NCI-H1092 treated with DMSO at 0.1 percent for 48 hours (cell line): ENCODE measurements at places on chromosomes 11 and 22.

DNA sequence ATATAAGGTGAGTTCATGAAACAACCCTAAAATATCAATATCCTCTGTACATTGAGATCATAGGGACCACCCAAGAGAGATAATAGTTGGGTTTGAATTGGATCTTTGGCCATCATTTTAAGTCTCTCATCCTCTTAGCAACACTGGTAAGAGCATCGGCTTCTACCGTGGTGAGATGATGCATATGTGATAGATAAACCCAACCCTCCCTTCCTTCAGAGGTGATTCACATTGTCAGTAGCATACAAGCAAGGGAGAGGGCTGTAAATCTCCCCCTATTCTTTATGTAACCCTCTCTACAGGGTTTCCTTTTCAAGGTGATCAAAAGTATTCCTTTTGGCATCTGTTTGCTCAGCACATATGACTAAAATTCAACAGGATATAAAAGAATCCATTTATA lies 102.4 kb upstream of the MTMR2 start:
- DNase-seq = no peak

- no peak for DNase-seq
Observed at GRCh38 chr11:121372671-121373429, 79.3 kb upstream of the SORL1 start.

DNA sequence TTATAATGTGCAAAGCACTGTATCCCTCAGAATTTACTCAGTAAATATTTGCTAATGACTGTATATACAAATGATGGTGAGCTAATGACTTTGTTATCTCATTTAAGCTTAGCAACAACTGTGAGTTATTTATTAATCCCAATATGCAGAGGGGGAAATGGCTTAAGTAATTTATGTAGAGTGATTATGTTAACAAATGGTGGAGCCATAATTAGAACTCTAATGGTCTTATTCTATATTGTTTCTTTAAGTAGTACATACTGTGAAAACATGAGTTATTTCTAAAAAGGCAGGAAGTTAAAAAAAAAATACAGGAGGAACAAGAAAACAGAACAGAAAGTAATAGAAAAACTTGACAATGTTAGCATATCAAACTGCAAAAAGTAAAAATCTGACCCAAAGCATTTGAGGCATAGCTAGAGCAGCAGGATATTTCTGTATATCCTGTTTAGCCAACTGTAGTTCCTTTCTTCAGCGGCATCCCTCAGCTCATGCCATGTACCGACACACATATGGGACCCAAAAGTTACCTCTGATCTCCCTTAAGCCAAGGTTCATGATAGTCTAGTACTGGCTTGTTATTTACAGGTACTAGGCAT lies 94.2 kb downstream of the FCHSD2 start:
- DNase-seq = no peak

- DNase-seq = no peak
Observed at GRCh38 chr11:104713401-104713800, 184.9 kb downstream of the CASP12 start.

GRCh38 chr11:130940706-130941105 lies 24.4 kb upstream of the SNX19 start:
- DNase-seq = no peak

DNA sequence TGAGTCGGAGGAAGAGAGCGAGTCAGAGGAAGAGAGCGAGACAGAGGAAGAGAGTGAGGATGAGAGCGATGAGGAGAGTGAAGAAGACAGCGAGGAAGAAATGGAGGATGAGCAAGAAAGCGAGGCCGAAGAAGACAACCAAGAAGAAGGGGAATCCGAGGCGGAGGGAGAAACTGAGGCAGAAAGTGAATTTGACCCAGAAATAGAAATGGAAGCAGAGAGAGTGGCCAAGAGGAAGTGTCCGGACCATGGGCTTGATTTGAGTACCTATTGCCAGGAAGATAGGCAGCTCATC lies 780 bp downstream of the TRIM44 start:
- DNase-seq = no peak

- no peak for DNase-seq
Observed at GRCh38 chr22:46569055-46569847, 31.8 kb upstream of the CELSR1 start.

DNA sequence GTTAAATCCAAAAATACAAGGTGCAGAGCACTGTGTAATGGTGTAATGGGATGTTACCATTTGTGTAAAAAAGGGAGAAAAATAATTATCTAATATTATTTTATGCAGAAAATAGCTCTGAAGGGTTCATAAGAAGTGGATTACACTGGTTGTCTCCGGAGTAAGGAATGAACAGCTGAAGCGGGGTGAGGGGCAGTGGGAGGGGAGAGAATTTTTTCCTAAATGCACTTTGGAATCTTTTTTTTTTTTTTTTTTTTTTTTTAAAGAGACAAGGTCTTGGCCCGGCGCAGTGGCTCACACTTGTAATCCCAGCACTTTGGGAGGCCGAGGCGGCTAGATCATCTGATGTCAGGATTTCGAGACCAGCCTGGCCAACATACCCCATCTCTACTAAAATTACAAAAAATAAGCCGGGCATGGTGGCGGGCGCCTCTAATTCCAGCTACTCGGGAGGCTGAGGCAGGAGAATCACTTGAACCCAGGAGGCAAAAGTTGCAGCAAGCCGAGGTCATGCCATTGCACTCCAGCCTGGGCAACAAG lies 6.8 kb upstream of the POLR3H start:
- no peak for DNase-seq

GRCh38 chr11:66075273-66075672 lies 5.2 kb downstream of the PACS1 start:
- no peak for DNase-seq

DNA sequence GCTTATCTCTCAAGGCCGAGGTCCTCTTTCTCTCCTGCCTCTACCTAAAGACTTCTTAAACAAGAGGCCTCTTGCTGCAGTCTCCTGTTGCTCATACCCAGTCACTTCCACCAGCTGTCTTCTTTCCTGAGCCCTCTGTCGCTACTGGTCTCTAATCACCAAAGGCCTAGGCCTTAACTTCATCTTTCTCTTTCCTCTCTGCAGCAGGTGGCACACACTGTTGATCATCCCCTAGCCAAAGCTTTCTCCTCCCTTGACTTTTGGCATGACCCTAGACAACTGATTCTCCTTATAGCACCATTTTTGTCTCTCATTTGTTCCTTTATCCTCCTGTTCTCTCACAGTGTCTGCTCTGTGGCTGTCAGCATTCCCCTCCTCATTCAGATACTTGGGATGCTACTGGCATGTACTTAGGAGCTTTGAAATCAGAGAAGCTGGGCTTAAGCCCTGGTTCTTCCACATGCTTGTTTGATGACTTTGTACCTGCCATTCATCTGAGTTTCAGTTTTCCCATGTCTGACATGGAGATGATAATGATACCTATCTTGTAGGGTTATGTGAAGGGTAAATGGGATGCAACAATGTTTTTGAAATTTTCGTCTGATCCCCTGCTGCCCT lies 22.4 kb downstream of the ENDOD1 start:
- DNase-seq = no peak

GRCh38 chr22:43477966-43478365 lies 66.2 kb downstream of the MPPED1 start:
- DNase-seq = no peak

DNA sequence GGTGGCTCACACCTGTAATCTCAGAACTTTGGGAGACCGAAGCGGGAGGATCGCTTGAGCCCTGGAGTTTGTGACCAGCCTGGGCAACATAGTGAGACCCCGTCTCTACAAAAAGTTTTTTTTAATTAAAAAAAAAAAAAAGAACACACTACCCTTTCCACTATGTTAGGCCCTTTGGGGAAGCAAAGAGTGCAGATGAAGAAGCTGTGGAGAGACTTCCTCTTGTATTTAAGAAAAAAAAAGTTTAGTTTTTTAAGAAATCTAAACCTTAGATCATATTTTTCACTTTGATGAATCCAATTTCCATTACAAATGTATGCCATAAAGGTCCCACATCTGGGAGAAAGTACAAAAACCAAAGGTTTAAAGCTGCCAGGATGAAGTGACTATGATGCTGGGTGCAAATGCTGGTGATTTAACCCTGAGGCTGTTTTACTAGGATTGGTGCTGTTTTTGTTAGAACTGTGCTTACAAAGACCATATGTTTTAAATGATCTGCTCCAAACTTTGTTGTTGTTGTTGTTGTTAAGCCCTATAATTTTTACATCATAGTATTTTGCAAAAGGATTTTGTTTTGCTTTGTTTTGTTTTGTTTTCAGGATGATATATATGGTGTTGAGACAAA lies 28.9 kb upstream of the ACER3 start:
- no peak for DNase-seq
